K562 (cell line): ENCODE measurements at places on chromosomes 5 and 9. TPM values are rescaled to one million over a fixed set of nuclear protein-coding genes. Genes with fewer than 3 reads are reported as not detected.
A peak's percentile ranks its signal among the peaks of the same experiment; 100 is the strongest.

Gene TAS2R1
- total RNA-seq: not detected in 2 replicates

Gene RHOBTB3
- total RNA-seq: 124 and 142 TPM in 2 replicates

Gene NIPAL4
- not detected in 2 replicates for total RNA-seq

Gene ELAVL2
- not detected in 2 replicates for total RNA-seq

- H3K36me3 ChIP-seq: no peaks in the 10 kb centered on the region
- no peak overlapping the region for H3K27ac ChIP-seq
- H3K4me1 ChIP-seq: no peaks in the 10 kb centered on the region
- no peak overlapping the region for H3K4me3 ChIP-seq
Observed at GRCh38 chr5:2176581-2176980, 293.9 kb upstream of the IRX4 start.

DNA sequence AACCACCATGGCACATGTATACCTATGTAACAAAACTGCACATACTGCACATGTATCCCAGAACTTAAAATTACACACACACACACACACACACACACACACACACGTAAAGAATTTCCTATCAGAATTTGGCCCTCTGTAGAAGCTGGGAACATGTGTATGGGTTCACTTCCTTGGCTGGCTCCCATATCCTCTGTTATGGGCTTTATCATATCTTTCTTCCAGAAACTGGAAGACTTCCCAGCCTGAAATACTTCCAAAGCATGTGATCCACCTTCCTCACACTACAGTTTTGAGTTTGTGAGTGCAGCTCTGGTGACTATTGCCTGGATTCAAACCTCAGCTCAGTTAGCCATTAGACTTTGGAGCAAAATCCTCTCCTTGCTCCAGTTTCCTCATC lies 78.6 kb upstream of the GDNF start:
- H3K4me3 ChIP-seq: no peak overlapping the region
- no peak overlapping the region for H3K27ac ChIP-seq
- H3K27me3 ChIP-seq: 0 out of 2 replicates have a peak, but pooled peaks cover 5% of the 10 kb centered on the region
- no peak for DNase-seq
- no peaks in the 10 kb centered on the region for H3K4me1 ChIP-seq

- H3K27ac ChIP-seq: no peak overlapping the region
- no peaks in the 10 kb centered on the region for H3K36me3 ChIP-seq
- no peaks in the 10 kb centered on the region for H3K4me1 ChIP-seq
- H3K4me3 ChIP-seq: no peak overlapping the region
Observed at GRCh38 chr9:88443480-88444113, 55.4 kb downstream of the SPIN1 start.

- H3K4me3 ChIP-seq: no peak overlapping the region
- DNase-seq: no peak
- no peak overlapping the region for H3K27ac ChIP-seq
- H3K27me3 ChIP-seq: no peaks in the 10 kb centered on the region
- no peaks in the 10 kb centered on the region for H3K4me1 ChIP-seq
Observed at GRCh38 chr9:95175523-95175922, 142.0 kb downstream of the FANCC start.

- no peak for DNase-seq
- H3K36me3 ChIP-seq: no peaks in the 10 kb centered on the region
- no peak overlapping the region for H3K27ac ChIP-seq
- peaks cover 2% of the 10 kb centered on the region; the same call in 1 of the 3 replicates for H3K27me3 ChIP-seq
- H3K4me3 ChIP-seq: no peak overlapping the region
- no peaks in the 10 kb centered on the region for H3K4me1 ChIP-seq
Observed at GRCh38 chr5:154118893-154119336, 71.6 kb upstream of the GALNT10 start.

- no peaks in the 10 kb centered on the region for H3K36me3 ChIP-seq
- no peak overlapping the region for H3K4me3 ChIP-seq
- H3K4me1 ChIP-seq: peaks cover 61% of the 10 kb centered on the region
- H3K27ac ChIP-seq: peak overlapping the region; percentile 67
Observed at GRCh38 chr5:148806520-148806931, 19.9 kb upstream of the ADRB2 start.

DNA sequence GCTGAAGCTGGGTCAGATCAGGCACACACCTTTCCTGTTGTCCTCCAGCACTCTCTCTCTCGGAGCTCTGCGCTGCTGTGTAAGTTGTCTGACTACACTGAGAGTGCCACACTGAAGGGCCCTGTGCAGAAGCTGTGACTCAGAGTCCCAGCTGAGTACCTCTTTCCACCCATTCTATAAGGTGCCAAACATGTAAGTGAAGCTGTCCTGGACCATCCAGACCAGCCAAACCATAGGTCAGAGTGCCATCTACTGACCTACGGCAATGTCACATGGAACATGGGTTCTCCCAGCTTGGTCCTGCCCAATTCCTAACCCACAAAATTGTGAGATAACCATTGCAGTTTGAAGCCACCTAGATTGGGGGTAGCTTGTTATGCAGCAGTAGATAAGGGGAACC lies 68.2 kb downstream of the ADCY2 start:
- H3K4me3 ChIP-seq: no peak overlapping the region
- no peaks in the 10 kb centered on the region for H3K27me3 ChIP-seq
- H3K36me3 ChIP-seq: no peaks in the 10 kb centered on the region

DNA sequence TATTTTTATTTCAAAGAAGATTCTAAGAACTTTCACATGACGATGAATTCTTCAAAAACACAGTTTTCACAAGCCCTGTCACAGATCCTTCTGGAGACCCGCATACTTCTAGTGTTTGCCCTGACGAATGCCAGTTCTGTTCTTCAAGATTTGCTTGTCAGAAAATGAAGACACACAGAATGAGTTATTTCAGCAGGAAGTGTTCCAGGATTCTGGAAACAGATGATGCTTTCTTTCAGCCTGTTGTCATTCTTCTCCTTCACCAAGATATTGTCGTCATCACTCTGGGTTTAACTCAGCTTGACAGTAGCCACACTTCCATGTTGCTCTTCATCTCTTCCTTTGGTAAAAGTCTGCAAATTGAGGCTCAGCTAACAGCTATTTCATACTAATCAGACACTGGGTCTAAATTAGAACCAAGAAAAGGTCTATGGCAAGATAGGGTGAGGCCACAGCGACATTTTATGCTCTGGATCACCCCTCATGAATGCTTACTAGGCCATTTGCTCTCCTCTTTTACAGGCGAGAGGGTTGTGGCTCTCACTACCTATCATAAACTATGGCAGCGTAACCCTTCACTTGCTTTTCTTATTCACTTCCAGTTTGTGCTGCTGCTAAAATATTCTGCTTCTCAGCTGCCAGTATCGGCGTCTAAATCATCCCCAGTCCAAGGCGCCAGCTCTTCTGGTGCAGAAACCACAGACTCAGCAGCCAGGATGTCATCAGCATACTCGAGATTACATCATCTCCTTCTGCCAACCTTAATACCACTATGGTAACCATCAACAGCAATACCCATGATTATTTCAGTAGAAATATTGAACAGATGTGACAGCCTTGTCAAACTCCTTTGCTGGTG lies 159.6 kb upstream of the TBCA start:
- no peaks in the 10 kb centered on the region for H3K4me1 ChIP-seq
- DNase-seq: no peak
- no peak overlapping the region for H3K27ac ChIP-seq
- no peak overlapping the region for H3K4me3 ChIP-seq
- H3K36me3 ChIP-seq: no peaks in the 10 kb centered on the region
